Activated naive CD4-positive, alpha-beta T cell treated with anti-CD3 and anti-CD28 coated beads, Interleukin-2, amount 50 U/mL, for 16 hours (primary cell): ENCODE measurements at places on chromosomes 7 and 10.

DNA sequence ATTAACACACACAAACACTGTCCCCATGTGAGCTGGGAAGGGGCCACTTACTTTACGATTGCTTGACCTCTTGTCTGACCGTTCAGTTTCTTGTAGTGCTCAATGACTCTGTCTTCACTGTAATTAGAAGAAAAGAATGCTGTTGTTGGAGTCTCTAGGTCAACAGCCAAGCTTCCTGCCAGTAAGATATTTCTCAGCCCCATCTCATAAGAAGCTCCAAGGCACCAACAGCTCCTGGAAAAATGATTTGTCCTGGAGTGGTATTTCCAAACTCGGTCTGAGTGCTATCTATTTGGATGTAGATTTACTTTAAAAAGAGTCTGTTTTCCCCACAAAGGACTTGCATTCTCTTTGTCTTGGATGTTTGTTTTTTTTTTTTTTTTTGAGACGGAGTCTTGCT lies 153.7 kb downstream of the PRPF18 start:
- DNase-seq: no peak

GRCh38 chr7:7112868-7113267 lies 69.5 kb upstream of the C1GALT1 start:
- no peak for DNase-seq

DNA sequence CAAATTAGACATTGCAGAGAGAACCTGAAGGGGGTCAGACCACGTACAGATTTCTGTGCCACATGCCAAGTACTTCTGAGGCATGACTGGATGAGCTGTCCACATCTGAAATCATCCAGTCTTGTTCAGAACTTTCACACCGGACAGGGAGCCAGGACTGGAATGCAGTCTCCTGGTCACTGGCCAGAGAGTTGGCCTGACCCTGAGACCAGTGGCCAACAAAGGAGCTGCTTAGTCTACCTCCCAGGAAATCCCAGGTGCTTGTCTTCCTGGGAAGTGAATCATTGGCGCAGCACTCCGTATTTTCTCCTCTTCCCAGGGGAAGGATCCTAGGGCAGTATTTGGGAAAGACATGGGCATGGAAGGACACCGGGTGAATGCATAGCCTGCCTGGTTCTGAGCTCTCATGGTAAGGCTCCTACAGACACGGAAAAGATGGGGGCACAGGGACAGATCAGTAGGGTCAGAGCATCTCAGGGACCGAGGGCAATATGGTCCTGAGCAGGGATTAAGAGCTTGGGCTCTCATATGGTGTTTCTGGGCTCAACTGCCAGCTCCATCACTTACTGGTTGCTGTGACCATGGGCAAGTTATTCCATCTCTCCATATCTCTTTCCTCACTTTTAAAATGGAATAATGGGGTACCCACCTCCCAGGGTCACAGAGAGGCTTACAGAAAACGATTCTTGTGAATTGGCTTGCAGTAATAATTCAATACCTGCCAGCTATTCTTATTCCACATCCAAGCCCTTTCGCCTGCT lies 1.3 kb upstream of the SCD start:
- DNase-seq: no peak

DNA sequence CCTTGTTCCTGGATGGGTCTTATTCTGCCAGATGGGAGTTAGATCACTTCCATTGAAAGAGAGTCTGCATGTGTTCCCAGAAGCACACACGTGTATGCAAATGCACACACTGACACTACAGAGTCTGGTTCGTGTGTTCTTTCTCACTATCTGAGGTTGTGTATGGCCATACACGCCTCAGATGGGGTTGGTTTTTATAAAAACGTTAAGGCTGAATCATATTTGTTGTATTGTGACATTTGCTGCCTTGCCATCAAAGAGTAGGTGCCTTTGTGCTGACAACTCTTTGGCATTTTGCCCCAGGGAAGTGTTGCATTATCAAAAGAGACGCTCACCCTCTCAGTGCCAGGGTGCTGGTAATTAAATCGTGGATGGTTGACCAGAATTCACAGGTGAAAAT lies 37.7 kb upstream of the HDAC9 start:
- DNase-seq: no peak
